ENCODE measurements at places on chromosomes 4 and X. TPM values are rescaled to one million over a fixed set of nuclear protein-coding genes. Genes with fewer than 3 reads are reported as not detected.
A peak's percentile ranks its signal among the peaks of the same experiment; 100 is the strongest.

Gene NWD2
- total RNA-seq, result not detected

Gene ARHGAP6
- total RNA-seq, result 2.0 TPM

Gene RAB28
- total RNA-seq, result 16.0 TPM

Gene GPR119
- total RNA-seq, result not detected

Gene RRH
- not detected for total RNA-seq

Gene PABPC4L
- 1.4 TPM for total RNA-seq

Gene SOX3
- not detected for total RNA-seq

Gene SHOX
- total RNA-seq, result not detected

Gene NALF2
- 1.0 TPM for total RNA-seq

Gene GPC3
- 3.3 TPM for total RNA-seq

Gene DCAF8L2
- not detected for total RNA-seq

Gene TKTL1
- not detected for total RNA-seq

Gene NR3C2
- 1.5 TPM for total RNA-seq

DNA sequence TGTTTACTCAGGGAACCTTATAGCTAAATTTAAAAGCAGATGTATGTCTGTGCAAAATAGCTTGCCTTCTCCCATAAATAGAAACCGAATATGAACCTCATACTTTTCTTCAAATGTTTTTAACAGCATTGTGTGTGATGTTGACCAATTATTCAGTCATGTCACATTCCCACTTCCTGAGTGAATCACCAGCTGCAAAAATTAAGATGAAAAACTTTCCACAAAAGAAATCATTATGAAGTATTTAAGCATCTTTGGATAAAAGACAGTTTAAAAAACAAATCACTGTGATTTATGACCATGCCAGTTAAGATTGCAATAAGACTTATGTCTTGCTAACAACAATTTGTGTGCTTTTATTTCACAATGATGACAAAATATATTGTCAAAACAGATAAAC is 220.1 kb downstream of the PDGFC start:
- DNase-seq, result no peak

GRCh38 chr4:166153548-166153947 is 280.5 kb downstream of the TLL1 start:
- no peak for DNase-seq

DNA sequence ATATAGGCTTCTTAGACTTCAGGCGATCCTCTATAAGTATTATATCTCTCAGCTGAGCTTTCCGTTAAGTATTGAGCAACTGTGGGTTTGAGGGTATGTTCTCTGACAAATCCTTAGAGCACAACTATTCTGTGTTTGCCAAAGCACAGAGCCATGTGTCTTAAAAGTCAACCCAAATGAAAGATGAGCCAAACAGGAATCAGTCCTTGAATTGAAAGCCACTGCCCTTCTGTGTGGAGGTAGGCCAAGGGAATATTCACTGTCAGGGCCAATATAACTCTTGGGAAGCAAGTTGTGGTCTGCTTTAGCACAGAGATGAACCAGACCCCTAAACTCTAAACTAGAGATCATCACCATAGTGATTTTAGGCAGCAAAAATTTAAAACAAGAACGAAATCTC is 164.0 kb downstream of the STAG2 start:
- no peak for DNase-seq

DNA sequence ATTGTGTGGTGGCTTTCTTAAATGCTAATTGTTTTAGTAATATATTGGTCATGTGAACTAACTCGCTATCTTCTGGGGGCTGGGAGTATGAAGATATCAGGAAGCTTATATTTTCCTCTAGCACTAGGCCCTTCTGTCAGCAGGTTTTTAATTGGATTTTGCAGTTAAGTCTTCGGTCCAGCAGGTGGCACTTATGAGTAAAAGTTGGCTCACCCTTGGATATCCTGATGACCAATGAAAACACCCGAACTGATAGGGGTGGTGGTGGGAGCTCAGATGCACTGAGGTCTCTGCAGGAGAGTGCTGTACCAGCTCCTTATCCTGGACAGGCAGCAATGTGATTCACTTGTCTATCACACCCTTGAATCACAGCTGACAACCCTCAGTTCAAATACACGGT is 1365.8 kb upstream of the DIAPH2 start:
- DNase-seq, result no peak

DNA sequence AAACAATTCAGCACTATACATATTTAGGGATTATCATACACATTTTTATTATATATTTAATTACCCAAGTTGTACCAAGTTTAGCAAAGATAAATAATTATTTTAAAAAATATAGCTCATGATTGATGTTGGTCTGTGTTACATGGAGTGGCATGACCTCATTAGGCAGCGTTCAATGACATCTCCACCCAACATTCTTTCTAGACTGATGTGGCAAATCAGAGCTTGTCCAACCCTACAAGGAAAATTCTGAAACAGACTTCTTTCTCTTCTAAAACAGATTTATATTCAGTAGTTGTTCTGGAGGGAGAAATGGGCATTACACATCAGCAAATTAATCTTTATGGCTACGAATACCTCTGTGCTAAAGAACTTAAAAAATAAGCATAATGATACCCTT is 189.7 kb downstream of the PDGFC start:
- DNase-seq, result no peak

GRCh38 chrX:39507034-39507433 is 590.7 kb downstream of the BCOR start:
- DNase-seq, result no peak

DNA sequence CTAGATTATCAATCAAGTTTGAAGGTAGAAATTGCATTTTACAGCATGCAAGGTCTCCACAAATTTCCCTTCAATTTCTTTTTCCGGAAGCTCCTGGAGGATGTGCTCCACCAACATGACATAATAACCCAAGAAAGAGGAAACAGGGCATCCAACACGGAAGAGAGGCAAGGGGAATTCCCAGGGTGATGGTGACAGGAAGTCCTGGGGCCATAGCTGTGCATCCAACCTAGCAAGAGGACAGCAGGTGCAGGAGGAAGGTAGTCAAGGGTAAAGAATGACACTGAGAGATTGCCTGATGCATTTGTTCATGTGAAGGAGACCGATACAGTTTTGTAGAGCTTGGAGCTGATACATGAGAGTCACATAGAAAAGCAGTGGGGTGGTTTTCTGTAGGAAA is 115.7 kb upstream of the LSM6 start:
- no peak for DNase-seq

DNA sequence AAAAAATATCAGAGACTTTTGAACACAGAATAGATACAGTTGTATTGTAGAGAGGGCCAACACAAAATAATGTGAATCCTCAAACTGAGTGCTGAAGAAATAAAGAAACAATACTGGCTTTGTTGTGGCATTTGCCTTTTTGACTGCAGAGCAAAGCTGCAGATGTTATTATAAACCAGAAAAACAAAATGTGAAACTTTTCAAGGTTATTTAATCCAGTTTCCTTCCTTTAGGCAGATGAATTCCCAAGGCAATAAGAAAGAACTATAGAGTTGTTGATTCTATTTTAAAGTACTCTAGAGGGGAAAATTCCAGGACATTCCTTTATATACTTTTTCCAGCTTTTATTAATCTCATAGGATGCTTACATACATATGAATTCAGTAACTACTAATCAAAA is 186.8 kb downstream of the NDST4 start:
- DNase-seq, result no peak

GRCh38 chr4:10099499-10100325 is 16.9 kb downstream of the WDR1 start:
- DNase-seq, result no peak

- DNase-seq, result no peak
Observed at GRCh38 chr4:47715716-47716416, 122.0 kb downstream of the CORIN start.

DNA sequence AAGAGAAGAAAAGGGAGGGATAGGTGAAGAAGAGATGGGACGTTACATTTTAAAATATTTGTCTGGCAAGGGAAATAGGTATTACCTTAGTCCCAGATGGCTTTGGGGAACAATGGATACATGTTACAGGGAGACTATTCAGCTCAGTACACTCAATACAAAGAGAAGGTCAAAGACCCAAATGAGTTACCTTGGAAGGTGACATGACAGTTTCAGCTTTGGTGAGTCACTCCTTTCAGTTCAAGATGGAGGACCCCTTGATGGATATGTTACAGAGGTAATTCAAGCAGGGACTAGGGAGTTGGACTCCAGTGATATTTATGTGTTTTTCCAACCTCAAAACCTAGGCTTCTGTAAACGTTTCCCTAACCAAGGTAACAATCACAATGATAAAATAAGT is 5.0 kb downstream of the NOA1 start:
- DNase-seq, result no peak

- no peak for DNase-seq
Observed at GRCh38 chr4:24858550-24858949, 54.3 kb downstream of the CCDC149 start.

DNA sequence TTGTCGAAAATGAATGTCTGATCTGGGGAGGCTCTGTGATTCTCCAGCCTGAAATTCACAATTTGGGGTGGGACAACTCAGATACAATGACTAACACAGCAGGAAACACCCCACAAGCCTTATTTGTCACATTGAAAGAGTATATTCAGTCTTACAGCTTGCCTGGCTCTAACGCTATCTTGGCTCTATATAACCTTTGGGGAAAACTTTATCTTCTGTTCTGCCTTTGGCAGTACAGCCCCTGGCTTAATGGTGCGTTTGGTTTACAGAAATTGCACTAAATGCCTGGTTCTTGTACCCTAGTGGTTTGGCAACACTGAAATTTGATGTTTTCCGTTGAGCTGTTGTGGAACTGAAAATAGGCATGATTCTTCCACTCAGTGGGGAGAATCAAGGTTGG is 178.1 kb upstream of the VEGFC start:
- DNase-seq, result no peak

DNA sequence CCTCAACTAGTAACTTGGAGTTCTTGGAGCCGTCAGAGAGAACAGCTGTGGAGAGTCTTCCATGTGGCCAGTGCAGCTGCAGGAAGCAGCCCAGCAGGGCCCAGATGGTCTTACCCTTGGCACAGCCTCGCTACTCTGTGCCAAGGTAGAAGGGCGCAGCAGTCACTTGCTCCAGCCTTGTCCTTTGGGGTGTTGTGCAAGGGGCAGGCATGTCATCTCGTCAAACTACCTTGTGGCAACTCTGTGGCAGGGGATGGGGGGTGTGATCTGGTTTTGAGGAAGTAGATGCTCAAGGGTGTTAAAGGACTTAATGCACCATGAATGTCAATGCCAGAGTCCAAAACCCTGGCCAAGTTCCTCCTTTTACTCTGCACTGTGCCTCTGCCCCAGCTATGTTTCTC is 34.2 kb upstream of the TBC1D14 start:
- no peak for DNase-seq

GRCh38 chr4:74056858-74057562 is 18.5 kb upstream of the CXCL3 start:
- peak; percentile 26 for DNase-seq

DNA sequence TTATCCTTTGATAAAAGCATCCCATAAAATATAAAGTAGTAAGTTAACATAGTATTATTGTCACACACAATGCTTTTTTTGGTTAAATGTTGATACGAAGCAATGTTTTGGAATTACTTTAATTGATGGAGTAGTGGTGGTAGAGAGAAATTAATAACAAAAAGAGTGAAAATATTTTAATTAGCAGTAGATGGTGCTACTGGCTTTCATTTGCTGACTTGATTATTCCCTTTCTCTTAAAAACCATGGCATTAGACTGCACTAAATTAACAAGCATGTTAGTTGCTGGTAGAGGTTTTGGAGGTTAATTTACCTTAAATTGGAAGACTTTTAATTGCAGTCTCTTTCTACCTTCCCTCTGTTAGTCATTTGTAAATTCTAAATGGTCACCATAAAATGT is 8.9 kb upstream of the DCK start:
- DNase-seq, result no peak

DNA sequence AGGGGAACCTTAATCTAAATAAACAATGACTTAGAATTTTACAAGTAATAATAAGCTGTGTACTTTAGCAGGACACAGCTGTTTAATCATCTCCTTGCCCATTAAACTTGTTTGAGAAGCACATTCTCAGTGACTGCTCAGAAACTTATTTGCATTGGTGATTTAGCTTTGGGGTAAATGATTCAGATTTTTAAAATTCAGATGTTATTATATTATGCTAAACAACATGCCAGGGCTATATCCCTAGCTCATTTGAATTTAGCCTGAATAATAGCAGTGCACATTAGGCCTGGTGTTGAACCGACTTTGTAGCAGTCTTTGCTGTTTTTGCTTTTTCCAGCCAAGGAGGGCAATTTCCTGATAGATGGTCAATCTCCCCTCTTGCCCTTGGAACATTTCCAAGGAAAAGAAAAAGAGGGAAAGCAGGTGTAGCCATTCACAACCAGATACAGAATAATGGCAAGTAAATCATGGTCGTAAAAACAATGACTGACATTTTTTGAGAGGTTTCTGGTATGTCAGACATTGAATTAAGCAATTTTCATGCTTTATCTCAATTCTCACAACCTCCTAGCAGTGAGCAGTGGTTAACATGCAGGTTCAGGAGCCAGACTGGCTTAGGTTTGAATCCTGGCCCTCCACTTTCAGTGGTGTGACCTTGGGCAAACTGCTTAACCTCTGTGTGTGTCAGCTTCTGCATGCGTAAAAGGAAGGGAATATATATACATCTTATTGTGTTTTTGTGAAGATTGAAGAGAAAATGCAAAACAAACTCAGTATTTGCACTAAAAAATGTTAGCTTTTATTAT is 16.8 kb downstream of the ARHGEF38 start:
- DNase-seq, result no peak

DNA sequence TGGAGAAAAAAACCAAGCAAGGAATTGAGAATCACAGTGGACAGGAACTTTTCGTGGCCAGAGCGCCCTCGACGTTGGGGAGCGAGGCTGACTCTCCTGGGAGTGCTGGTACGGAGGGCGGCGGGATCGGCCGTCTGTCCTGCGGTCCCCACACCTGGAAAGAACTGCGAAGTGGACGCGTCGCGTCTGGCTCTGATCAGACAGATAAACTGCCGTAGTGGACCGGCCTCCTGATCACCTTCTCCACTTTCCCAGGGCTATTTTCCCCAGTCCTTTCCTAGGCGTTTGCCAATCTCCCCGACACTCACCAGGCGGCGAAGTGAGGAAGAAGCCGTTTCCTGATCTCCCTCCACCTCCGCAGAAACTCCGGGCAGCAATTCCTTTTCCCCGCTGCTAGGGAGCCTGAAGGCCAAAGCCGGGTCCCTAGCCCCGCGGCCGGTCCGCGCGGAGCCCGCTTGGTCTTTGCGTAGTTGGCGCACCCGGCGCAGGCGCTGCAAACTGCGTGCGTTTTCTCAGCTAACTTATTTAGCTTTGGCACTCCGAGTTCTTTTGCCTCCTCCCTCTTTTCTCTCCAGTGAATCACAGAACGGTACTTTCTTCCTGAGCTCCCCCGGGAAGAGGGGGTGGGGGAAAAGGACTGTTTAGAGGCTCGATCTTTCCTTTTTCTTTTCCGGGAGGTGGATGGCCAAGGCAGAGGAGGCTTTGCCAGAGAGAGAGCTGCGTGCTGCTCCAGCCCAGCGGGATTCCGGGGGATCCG is at the start of gene ARSJ:
Gene ARSJ, minus strand, starts transcription at position 500 of the 757 bp plus-strand sequence. CDS start 813 bp downstream, outside the sequence.
- DNase-seq, result no peak

GRCh38 chr4:81040012-81040659 is 9.6 kb downstream of the BMP3 start:
- DNase-seq, result no peak

DNA sequence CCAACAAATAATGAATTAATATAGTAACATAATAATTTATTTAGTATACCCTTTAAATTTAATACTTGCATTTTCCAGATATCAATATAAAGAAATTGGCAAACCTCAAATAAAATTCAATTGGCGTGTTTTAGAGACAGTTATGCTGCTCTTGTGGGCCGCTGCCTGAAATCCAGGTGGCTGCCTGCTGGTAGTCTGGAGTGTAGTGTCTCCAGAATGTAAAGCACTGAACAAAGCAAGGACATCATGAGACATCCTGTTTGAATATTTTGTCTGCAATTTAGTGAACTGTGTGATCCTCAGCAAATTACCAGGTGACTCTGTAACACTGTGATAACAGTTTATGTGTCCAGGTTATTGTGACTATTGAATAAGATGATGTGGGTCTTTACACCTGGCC is 29.9 kb downstream of the ZFP42 start:
- no peak for DNase-seq

Measured in epithelial cell of proximal tubule (primary cell).